ENCODE measurements at places on chromosomes 7 and 10.

GRCh38 chr7:66246554-66247171, 41.5 kb downstream of the TPST1 start:
- DNase-seq = no peak

DNA sequence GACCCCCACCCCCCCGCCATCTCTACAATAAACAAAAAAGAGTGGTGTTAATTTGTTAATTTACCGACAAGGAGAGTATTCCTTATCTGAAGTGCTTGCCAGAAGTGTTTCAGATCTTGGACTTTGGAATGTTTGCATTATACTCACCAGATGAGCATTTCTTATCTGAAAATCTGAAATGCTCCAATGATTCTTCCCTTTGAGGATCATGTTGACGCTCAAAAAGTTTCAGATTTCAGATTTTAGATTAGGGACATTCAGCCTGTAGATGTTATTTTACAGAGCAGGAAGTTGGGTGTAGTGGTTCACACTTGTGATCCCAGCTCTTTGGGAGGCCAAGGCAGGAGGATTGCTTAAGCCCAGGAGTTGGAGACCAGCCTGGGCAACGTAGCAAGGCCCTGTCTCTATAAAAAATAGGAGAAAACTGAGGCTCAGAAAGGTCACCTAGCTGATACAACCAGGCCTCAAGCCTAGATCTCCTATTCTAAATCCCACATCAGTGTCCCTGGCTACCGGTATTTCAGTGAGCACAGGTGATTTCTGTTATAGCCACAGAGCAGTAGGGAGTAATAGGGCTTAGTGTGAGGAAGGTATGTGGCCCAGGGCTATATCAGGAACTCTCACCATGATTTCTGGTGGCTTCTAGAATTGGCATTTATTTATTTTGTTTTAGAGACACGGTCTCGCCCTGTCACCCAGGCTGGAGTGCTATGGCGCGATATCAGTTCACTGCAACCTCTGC, 35.4 kb downstream of the TMEM120A start:
- DNase-seq = no peak

GRCh38 chr10:70776455-70777005, 8.6 kb downstream of the TBATA start:
- DNase-seq = no peak

GRCh38 chr10:48568131-48568530, 36.7 kb downstream of the ARHGAP22 start:
- no peak for DNase-seq

- DNase-seq = no peak
Observed at GRCh38 chr10:76665029-76665428, 972.6 kb downstream of the KCNMA1 start.

DNA sequence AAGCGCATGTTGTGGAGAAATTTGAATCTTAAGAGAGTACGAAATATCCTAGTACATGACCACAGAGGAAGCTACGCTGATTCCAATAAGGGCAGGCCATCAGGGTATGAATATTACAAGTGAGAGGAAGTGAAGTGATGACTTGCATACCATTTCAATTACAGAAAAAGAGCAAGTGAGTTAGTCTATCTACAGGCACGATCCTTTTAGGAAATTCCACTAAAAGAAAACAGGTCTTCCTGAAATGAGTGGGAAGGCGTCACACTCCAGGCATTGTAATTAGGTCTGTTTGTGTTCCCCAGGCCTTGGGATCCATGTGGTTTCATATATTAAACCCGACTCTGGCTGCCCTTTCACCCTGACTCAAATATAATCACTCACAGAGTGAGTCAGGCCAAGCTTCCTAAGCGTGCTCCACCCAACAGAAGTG, 152.5 kb downstream of the SEMA3A start:
- no peak for DNase-seq

DNA sequence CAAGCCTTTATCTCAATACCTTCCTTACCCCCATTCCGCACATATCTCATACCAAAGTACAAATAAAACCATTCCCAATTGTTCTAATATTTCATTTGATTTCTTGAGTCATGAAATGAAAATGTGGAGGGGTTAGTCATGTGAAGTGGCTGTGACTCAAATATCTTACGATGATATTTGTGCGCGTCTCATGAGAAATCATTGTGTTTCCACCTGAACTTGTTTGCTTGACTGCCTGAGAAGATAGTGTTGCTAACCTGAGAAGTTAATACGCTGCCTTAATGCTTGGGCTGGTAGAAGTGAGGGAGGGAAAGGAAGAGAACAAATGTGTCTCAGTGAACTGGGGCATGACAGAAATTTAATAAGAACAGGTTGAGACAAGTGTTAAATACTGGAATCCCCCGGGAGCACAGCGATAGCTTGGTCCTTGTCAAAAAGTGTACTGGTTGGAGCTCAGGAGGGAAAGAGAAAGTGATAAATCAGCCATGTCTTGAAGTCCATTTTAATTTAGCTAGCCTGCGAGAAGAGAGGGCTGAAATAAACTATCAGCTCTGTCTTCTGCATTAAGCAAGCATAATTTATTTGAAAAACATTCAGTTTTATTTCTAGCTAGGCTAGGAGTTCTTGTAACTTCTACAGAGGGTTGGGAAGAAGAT, 7.2 kb upstream of the EPHA1 start:
- DNase-seq = no peak

- DNase-seq = no peak
Observed at GRCh38 chr7:139987691-139988516, 74.8 kb downstream of the PARP12 start.

- DNase-seq = no peak
Observed at GRCh38 chr10:25815999-25816768, 117.8 kb upstream of the MYO3A start.

DNA sequence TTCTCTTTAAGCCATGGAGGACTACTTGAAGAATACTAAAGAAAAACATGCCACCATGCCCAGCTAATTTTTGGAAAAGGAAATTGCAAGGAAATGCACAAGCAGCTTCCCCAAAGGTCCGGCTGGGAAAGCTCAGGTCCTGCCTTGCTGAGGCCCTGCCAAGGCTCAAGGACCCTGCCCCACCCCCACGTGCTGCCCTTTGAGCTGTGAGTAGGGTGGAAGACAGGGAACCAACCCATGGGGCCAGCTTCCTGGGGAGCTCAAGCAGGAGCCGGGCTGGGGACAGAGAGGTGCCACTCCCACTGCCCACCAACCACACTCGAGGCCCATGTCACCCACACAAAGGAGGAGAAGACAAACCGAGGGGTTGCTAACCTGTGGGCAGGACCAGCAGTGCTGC, 78.2 kb downstream of the SLIT1 start:
- no peak for DNase-seq

DNA sequence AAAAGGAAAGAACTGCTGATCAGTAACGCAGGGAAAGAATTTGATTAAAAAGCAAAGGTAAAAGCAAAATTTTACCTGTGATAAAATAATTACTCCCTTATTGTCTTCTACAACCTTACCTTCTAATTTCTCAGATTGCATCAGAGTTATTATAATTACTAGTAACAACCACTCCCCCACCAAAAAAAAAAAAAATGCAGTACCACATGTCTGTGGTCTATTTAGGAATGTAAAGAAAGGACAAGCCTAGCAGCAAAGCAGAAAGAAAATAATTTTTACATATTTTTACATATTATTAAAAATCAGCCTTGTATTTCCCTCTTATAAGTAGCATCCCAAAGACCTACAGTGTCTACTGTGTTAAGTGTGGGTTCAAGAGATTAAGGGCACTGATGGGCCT, 430.4 kb downstream of the TFEC start:
- DNase-seq = no peak

Measured in CD4-positive, alpha-beta T cell treated with Interleukin-10 for 1 hour (primary cell).